Epithelial cell of umbilical artery (primary cell): ENCODE measurements at places on chromosomes 3 and 15. TPM values are rescaled to one million over a fixed set of nuclear protein-coding genes. Genes with fewer than 3 reads are reported as not detected.

Gene LPCAT4
- 5.2 and 10.8 TPM in 2 replicates for total RNA-seq

Gene TMEM207
- not detected in 2 replicates for total RNA-seq

Gene KNG1
- not detected in 2 replicates for total RNA-seq

Gene PARP15
- 0.32 TPM in 1 of 2 replicates, not detected in the other for total RNA-seq

Gene COPG1
- total RNA-seq: 195 and 233 TPM in 2 replicates

Gene ROBO1
- total RNA-seq: 8.2 and 11.4 TPM in 2 replicates

Gene SEMA3G
- 39.5 and 61.1 TPM in 2 replicates for total RNA-seq

Gene TLR9
- total RNA-seq: not detected in 2 replicates

Gene ECE2
- not detected in 2 replicates for total RNA-seq

Gene MEGF11
- not detected in 2 replicates for total RNA-seq

Gene SOX14
- total RNA-seq: not detected in 2 replicates

Gene GOLGA6D
- not detected in 2 replicates for total RNA-seq

Gene GNAT1
- not detected in 2 replicates for total RNA-seq

Gene XIRP1
- total RNA-seq: not detected in 2 replicates

Gene COL6A6
- total RNA-seq: not detected in 2 replicates

Gene RMDN3
- 20.8 and 43.0 TPM in 2 replicates for total RNA-seq

Gene GABRR3
- total RNA-seq: not detected in 2 replicates

Gene OR4M2
- total RNA-seq: not detected in 2 replicates

Gene CMSS1
- total RNA-seq: 26.3 and 29.6 TPM in 2 replicates

Gene KIF7
- 8.1 and 9.9 TPM in 2 replicates for total RNA-seq

Gene SLC6A11
- not detected in 2 replicates for total RNA-seq

Gene ZNF385D
- under 0.01 TPM in 1 of 2 replicates, not detected in the other for total RNA-seq

Gene GOLGA6L7
- total RNA-seq: not detected in 2 replicates

Gene SEMA5B
- total RNA-seq: not detected in 2 replicates

Gene ZNF717
- 5.2 and 9.3 TPM in 2 replicates for total RNA-seq

Gene ANKUB1
- 0.32 TPM in 1 of 2 replicates, not detected in the other for total RNA-seq

Gene KLHL6
- total RNA-seq: 18.2 and 24.8 TPM in 2 replicates

Gene DBR1
- total RNA-seq: 18.5 and 24.0 TPM in 2 replicates

Gene CLPX
- 40.9 and 57.4 TPM in 2 replicates for total RNA-seq

Gene TFRC
- total RNA-seq: 124 and 212 TPM in 2 replicates

Gene TGM5
- not detected in 2 replicates for total RNA-seq

Gene SYNM
- 3.9 and 14.3 TPM in 2 replicates for total RNA-seq

Gene KLHL40
- not detected in 2 replicates for total RNA-seq

Gene IL20RB
- 0.65 and 1.1 TPM in 2 replicates for total RNA-seq

Gene CIB1
- total RNA-seq: 13.7 and 61.7 TPM in 2 replicates

Gene FMN1
- under 0.01 and 0.15 TPM in 2 replicates for total RNA-seq

Gene ETV5
- 25.8 and 33.1 TPM in 2 replicates for total RNA-seq

Gene SLC22A14
- total RNA-seq: not detected in 2 replicates

Gene TMEM89
- total RNA-seq: not detected in 2 replicates

Gene PDE12
- 14.3 and 21.0 TPM in 2 replicates for total RNA-seq

Gene DNAJB8
- total RNA-seq: not detected in 2 replicates

Gene POTEB
- not detected in 2 replicates for total RNA-seq

Gene TRIM71
- total RNA-seq: not detected in 2 replicates

Gene MOBP
- not detected in 2 replicates for total RNA-seq

Gene TM4SF1
- 1,177 and 1,280 TPM in 2 replicates for total RNA-seq

Gene DNAJA4
- 5.2 and 8.8 TPM in 2 replicates for total RNA-seq

Gene BBS4
- 6.2 and 11.6 TPM in 2 replicates for total RNA-seq

Gene ITPKA
- total RNA-seq: 0.46 and 0.65 TPM in 2 replicates

Gene KCNAB1
- 0.32 and 2.0 TPM in 2 replicates for total RNA-seq

Gene TMEM108
- total RNA-seq: not detected in 2 replicates
